HFFc6 (cell line): ENCODE measurements at places on chromosomes 11 and 22.

DNA sequence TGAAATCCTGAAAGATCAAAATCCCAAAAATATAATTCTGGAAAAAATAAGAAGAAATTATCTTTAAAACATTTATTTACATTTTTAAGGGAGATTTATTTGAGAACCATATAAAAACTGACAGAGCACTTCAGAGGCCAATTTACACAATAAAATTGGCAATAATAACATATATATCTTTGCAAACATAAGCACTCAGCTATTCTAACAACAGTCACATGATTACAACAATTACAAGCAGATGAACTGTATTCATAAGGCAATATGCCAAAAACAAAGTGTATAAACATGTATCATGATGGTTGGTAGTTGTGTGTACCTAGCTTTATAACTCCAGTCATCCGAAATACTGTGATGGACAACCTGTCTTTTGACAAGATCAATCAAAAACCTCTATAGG lies 17.7 kb upstream of the RASSF10 start:
- no peak for DNase-seq

- DNase-seq, result no peak
These were observed 315.8 kb downstream of the CTTN start for GRCh38 chr11:70713988-70714665.

DNA sequence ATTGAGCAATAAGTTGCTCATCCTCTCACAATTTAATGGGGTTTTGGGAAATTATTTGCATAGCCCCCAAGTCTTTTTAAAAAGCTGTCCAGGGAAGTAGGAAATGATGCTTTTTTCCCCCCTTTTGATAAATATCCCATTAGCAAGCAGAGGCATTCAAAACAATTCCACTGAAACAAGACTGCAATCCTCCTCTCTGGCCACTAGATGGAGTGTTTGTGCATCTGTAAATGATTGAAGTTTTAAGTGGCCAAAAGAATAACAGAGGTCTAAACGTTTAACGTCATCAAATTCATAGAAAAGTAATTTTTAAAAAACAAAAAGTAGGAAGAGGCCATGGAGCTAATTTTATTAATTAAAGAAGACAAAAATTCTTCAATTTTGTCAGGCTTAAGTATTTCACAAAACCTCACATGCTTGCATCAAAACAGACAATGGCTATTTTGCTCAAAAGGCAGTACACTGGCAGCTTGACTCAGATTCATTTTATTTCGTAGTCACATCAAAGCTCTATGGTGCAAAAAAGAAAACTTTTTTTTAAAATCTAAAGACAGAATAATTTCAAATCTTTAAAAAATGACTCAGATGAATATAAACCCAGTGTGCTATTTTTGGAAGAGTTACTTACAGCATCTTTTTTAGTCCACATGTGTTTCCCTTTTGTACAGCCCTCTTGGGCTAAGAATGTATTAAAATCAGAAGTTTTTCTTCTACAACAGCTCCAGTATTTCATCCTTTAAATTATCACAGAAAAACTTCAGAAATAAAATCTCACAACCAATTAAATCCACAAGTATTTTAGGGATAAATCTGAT lies 17.8 kb downstream of the CHORDC1 start:
- peak; percentile 47 for DNase-seq

- DNase-seq, result peak; percentile 94
These were observed 2.9 kb upstream of the MTFP1 start for GRCh38 chr22:30422481-30423300.

GRCh38 chr11:88359541-88359940 lies 22.0 kb upstream of the CTSC start:
- no peak for DNase-seq

- no peak for DNase-seq
These were observed 377.1 kb downstream of the DCDC1 start for GRCh38 chr11:30992513-30992849.

GRCh38 chr22:39135092-39135896 lies 17.2 kb downstream of the CBX7 start:
- peak; percentile 28 for DNase-seq

- DNase-seq, result no peak
These were observed 12.0 kb upstream of the MUC6 start for GRCh38 chr11:1048375-1049070.

- DNase-seq, result no peak
These were observed 25.6 kb downstream of the NARS2 start for GRCh38 chr11:78548911-78549590.

DNA sequence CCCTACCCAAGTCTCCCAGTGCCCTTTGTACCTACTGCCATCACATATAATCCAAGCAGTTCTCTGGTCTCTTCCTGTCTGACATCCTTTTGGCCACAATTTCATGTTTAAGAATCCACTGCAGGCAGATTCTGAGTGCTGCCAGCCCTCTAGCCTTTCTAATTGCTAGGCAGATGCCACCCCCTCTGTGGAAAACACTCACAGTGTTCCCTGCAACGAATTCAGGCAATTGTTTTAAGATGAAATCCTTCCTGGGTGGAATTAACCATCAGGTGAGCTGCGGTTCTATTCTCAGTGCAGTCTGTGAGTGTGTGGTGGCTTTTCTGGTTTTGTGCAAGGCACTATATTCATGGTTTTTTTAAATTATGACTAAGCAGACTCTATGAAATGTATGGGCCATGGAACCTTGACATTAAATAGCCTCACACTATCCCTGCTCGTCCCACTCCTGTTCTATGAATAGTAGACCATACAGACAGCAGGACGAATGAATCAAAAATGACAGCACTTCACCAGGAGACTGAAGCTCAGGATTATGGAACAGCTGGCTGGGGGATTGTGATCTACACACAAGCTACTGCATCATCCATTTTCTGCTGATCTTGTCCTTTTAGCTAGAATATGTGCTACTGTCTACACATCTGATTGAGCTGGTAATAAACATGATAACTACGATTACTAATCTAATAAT lies 29.8 kb upstream of the BMAL1 start:
- DNase-seq, result no peak

DNA sequence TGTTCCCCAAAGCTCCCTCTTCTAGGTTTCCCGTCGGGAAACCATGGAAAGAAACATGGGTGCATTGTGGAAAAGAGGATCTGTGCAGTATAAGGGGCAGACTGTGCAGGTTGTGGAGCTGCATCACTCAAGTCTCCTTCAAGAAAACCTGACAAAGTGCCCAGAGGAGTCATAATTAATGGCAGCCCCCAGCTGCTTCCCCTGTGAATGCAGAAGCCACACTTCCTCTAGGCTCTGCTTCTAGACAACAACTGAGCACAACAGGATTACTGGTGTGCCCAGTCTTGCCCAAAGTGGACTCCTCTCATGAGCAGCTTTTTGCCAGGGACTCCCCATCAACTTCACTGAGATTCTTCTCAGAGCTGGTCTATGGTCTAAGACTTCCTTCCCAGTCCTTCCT lies 42.6 kb upstream of the SCUBE2 start:
- no peak for DNase-seq

- DNase-seq, result no peak
These were observed 363.0 kb downstream of the CNTN5 start for GRCh38 chr11:99383648-99384245.

DNA sequence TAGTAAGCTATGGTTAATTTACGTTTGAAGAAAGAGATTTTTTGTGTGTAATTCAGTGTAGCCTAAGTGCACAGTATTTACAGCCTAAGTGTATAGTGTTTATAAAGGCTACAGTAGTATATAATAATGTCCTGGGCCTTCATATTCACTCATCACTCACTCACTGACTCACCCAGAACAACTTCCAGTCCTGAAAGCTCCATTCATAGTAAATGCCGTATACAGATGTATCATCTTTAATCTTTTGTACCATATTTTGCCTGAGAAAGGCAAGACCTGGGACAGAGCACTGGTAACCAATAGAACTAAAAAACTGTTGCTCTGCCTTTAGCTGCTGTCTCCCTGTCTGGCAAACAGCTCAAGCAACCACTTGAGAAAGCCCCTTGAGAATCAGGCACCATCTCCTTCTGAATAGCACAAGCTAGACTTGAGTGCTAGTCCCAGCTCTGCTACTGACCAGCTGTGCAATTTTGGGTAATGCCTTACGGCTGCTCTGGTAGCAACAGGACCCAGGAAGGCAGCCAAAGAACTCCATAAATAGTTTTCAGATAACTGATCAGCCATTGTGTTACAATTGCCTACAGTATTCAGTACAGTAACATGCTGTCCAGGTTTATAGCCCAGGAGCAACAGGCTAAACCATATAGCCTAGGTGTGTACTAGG lies 131.3 kb downstream of the KCNC1 start:
- no peak for DNase-seq

DNA sequence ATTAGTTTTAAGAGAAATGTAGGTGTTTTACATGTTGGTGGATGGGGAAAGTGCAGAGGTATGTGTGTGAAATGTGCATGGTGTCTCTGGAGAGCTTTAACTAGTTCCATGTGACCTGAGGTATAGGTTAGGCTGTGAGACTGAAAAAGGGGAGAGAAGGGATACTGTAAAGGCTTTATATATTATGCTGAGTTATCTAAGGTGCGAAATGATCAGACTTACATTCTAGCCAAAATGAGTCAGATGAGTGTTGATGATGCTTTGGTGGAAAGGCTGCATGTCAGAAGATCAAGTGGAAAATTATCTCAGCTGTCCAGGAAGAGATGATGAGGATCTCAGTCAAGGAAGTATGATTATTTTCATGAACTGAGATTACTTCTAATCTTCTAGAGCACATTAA lies 15.8 kb downstream of the ACAT1 start:
- no peak for DNase-seq
